ENCODE measurements at places on chromosomes 1 and 21.

DNA sequence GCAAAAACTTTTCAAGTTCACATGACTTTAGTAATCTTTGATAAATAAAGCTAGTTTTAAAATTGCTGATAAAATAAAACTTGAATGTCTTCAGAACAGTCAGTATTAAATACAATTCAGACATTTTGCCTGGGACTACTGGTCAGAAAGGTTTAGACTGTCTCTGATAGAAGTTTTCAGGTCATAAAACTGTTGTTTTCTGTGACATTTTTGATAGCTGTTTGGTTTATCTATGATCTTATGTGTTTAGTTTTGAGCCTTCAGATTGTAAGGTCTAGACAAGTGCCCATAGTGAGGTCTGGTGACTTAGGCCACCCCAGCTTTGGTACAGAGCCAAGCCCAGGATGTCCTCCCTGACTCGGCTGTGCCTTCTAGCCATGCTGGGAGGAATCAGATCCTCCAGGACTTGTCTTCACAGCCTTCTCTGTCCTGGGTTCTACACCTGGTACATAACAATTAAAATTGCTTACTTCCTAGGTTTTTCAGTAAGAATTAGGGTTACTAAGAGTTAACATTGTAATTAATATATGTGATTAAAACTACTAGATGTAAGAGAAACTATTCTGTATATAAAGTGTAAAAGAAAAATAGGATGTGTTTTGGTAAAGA lies 15.1 kb upstream of the DNAH14 start:
- no peak for DNase-seq

DNA sequence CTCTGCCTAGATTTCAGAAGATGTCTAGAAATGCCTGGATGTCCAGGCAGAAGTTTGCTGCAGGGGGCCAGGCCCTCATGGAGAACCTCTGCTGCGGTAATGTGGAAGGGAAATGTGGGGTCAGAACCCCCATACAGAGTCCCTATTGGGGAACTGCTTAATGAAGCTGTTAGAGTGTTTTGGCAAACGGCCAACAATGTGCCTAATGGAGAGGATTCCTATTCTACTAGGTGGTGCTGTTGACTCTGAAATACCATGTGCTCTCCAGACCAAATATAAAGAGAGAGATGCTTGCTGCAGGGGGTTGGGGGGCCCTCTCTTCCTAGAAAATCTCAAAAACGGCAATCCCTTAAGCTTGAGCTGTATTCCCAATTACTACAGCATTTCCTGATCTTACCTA lies 57.1 kb upstream of the DR1 start:
- no peak for DNase-seq

DNA sequence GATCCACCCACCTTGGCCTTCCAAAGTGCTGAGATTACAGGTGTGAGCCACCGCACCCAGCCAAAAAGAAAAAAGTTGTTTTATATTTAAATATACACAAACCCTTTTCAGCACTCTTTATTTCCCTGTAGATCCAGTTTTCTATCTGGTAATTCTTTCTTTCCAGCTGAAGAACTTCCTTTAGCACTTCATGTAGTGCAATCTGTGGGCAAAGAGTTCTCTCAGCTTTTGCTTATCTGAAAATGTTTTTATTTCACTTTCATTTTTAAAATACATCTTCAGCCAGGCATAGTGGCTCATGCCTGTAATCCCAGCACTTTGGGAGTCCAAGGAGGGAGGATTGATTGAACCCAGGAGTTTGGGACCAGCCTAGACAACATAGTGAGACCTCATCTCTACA lies 28.5 kb upstream of the HYI start:
- no peak for DNase-seq

GRCh38 chr1:179264507-179264906 lies 29.1 kb upstream of the SOAT1 start:
- DNase-seq = no peak

GRCh38 chr1:200228081-200228480 lies 181.8 kb downstream of the ZNF281 start:
- no peak for DNase-seq

GRCh38 chr1:110538921-110539320 lies 19.9 kb upstream of the KCNA10 start:
- no peak for DNase-seq

- no peak for DNase-seq
These were observed 92.6 kb downstream of the IGSF21 start for GRCh38 chr1:18200136-18200717.

DNA sequence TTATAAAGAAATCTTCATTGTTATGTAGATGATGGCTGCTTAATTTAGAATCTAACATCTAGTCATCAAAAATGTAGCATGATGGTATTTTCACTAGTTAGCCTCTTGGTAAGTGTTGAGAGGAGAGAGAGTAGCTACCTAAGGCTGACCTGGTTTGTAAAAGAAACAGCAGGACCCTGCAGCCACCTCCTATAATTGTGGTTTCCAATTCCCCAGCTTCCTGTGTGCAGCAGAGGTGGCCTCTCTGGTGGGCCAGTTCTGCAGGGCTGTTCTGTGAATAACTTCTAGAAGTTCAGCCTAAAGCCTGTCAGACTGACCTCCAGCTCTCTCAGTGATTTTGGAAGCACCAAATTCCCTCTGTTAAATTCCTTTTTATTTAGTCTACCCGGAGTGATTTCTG lies 246.4 kb upstream of the LRRC7 start:
- DNase-seq = no peak

DNA sequence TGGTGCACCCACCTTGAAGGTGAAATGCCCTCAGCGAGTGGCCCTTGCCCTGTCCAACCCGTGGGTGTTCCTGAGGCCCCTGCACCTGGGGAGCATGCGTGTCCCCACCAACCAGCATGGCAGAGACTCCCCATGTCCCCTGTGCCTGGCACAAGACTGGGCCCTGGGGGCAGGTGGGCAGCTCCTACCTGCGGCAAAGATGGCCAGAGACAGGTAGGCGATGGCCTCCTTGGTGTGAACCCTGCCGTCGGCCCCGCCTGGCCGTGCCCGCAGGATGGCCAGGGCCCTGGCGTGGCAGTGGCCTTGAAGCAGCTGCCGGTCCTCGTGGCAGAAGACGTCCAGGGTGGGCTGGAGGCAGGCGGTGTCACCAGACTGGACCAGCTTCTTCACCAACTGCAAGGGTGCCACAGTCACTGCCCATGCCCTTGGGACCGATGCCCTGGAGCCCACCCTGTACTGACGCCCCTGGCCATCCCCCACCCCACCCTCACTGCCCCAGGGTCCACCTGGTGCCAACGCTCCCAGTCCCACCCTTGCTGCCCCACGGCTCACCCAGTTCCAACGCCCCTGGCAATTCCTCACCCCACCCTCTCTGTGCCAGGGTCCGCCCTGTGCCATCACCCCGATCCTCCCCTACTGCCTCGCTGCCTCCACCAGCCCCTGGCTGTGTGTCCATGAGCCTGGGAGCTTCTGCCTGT lies 15.7 kb downstream of the TTC34 start:
- no peak for DNase-seq

DNA sequence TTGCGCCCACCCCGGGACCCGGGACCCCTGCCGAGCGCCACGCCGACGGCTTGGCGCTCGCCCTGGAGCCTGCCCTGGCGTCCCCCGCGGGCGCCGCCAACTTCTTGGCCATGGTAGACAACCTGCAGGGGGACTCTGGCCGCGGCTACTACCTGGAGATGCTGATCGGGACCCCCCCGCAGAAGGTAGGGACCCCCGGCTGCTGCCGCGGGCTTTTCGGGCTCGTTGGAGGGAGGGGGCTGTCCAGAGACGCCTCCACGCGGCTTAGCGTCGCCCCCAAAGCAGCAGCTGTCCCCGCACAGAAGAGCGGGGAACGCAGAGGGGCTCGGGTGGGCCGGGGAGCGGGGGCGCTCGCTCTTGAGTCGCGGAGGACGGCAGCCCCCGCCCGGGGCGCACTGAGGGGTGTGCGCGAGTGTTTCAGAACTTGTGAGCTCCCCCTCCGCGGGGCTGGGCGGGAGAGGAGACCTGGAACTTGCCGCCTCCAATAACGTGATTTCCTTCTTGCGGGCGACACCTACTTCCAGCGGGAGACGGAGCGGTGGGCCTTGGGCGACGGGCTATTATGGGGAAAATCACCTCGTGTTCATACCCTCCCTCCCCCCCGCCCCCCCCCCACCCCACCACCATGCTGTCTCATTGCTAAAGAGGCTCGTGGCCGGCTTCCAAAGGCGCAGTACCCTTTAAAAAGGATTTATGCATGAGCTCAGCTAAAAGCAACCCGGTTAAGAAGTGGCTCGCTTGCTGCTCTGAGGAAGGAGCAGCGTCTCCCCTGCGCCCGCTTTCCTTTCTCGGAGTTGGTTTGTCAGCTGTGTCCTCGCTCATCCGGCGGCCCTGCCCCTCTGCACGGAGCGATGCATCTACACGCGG lies 664 bp downstream of the BACE2 start:
- no peak for DNase-seq

GRCh38 chr1:174982971-174983689 lies 16.6 kb upstream of the CACYBP start:
- DNase-seq = no peak

DNA sequence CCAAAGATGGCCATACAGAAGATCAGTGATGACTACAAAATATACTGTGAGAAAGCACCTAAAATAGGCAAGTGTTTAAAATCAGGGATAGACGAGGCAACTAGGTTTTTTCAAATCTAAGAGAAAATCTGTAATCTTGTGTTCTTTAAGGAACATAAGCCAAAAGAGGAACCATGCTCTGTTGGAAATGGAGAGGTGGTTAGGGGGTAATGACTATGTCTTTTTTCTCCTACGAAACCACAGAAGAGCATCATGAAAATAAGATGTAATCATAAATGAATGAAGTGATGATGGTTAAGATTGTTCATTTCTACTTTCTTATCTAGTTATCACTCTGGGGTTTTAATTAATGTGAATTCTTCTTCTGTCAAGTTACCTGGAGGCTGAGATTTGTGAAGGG lies 43.1 kb downstream of the RGSL1 start:
- no peak for DNase-seq
